Stimulated activated CD4-positive, alpha-beta T cell treated with anti-CD3 and anti-CD28 coated beads, Interleukin-1b, Interleukin-23, amount 100 ng/mL, for 48 hours (primary cell): ENCODE measurements at places on chromosomes 1 and 21.

DNA sequence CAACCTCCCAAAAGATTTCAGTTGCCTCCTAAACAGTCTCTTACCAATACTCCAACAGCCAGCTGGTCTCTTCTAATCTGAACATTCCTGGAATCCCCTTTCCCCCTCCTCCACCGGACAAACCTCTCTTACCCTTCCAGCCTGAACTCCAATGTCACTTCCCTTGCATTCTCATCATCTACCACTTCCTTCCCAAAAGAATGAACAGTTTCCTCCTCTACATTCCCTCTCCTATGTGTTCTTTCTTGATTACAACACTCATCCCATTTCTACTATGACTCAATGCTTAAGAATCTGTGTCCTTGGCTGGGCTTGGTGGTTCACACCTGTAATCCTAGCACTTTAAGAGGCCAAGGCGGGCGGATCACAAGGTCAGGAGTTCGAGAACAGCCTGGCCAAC is 417.1 kb downstream of the SETD4 start:
- no peak for DNase-seq

GRCh38 chr21:30408782-30409494 is 13.1 kb downstream of the KRTAP13-1 start:
- no peak for DNase-seq

DNA sequence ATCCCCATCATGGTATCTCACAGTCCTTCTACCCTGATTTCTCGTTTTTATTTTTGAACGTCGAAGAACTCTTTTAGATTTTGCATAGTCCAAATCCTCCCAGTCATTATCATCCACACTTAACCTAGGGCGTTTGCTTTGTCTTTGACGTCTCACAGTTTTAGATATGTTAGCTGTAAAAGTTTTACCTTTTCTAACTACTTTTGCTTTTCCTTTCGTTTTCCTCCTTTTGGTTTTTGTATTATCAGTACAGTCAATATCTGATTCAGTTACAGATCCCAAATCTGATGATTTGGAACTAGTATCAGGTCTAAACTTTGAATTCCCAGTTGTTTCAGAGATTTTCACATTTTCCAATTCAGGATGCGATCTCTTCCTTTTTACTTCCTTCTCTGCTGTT is 13.1 kb upstream of the PSMG1 start:
- no peak for DNase-seq

- DNase-seq: no peak
Observed at GRCh38 chr1:180941518-180942275, 29.0 kb downstream of the KIAA1614 start.

DNA sequence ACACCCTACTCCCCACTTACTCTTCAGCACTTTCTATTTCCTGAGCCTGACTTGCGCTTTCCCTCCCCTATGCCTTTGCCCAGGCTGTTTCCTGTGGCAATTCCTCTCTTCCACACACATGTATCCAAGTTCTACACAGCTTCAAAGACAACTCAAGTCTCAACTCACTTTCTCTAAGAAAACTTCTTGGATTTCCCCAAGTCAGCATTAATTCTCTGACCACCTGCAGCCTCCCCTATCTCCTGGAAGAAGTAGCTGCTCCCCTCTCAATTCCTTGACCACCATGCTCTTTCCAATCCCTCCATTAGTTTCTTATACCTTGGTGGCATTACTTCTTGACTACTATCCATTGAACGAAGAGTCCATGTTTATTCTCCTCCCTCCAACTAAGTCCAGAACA is 42.8 kb downstream of the NMNAT2 start:
- DNase-seq: no peak

GRCh38 chr1:154524881-154525280 is 22.7 kb upstream of the SHE start:
- no peak for DNase-seq

GRCh38 chr1:10065344-10065685 is 32.6 kb downstream of the UBE4B start:
- no peak for DNase-seq

DNA sequence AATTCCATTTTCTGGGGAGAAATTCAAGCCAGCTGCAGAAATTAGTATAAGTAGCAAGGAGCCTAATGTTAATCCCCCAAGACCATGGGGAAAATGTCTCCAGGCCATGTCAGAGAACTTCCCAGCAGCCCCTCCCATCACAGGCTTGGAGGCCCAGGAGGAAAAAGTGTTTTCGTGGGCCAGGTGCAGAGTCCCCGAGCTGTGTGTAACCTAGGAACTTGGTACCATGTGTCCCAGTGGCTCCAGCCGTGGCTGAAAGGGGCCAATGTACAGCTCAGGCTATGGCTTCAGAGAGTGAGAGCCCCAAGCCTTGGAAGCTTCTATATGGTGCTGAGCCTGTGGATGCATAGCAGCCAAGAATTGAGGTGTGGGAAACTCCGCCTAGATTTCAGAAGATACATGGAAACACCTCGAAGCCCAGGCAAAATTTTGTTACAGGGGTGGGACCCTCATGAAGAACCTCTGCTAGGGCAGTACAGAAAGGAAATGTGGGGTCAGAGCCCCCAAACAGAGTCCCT is 286.3 kb downstream of the MATN1 start:
- no peak for DNase-seq

- DNase-seq: no peak
Observed at GRCh38 chr1:203615061-203615581, 11.5 kb upstream of the ATP2B4 start.

- DNase-seq: no peak
Observed at GRCh38 chr1:67496329-67496728, 66.1 kb upstream of the SERBP1 start.

GRCh38 chr1:205438213-205439158 is 16.6 kb upstream of the LEMD1 start:
- no peak for DNase-seq

- DNase-seq: peak; percentile 21
Observed at GRCh38 chr1:147598621-147599361, 57.5 kb downstream of the BCL9 start.

DNA sequence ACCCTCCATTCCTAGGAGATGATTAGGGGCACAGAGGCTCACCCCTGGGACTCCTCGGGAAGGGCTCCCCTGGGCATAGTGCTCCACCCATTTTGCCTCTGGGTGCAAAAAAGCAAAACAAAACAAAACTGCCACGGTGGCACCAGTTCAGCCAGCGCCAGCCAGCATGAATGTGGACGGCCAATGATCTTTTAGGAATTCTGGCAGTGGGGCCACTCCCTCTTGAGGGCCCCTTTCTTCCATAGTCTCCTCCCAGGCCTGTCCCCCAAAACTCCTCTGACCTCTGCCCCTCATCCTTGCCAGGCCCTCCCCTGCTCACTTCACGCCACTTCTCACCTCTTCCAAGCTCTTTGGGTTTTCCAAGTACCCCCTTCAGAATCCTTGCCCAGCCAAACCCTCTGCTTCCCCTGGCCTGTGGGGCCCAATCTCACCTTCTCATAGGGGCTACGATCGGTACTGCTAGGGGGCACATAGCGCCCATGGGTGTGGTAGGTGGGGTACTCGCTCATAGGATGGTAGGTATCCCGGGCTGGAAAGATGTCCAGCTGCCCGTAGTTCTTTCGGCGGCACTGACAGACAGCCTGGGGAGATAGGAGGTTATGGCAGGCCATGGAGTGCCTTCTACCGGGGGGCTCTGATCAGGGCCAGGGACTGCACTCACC is 13.3 kb downstream of the TRIM46 start:
- no peak for DNase-seq

GRCh38 chr1:212133319-212133718 is 97.8 kb downstream of the DTL start:
- no peak for DNase-seq

DNA sequence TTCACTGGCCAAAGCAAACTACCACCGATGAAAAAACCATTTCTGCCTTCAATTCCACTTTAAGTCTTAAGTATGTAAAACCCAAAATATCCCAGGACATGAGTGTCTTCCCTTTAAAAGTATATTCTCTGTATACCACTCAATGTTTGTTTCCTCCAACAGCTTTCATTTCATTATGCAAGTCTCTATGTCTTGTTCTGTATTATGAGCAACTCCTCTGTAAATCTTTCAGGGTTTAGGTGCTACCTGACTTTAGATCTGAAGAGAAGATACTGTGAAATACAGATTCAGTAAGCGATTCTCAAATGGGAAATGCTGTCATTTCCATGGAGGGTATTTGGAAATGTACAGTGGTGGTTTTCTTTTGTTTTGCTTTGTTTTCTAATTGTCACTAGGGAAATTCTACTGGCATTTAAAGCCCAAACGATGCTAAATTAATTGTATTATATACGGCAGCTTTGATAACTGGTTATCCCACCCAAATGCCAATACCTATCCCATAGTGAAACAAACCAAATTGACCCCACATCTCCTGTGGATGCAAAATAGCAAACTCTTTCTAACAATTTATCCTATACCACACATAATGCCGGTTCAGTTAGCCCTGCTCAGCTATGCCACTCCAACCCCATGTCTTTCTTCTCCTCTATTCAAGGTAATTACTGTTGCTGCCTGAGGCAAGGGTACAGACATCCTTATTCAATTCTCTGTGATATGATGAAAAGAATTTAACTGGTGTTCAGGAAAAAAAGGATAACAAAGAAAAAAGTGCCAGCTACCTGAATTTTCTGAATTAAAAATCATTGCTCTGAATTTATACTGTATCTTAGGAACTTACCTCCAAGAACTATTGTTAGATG is 182.8 kb downstream of the EIF4G3 start:
- DNase-seq: no peak

DNA sequence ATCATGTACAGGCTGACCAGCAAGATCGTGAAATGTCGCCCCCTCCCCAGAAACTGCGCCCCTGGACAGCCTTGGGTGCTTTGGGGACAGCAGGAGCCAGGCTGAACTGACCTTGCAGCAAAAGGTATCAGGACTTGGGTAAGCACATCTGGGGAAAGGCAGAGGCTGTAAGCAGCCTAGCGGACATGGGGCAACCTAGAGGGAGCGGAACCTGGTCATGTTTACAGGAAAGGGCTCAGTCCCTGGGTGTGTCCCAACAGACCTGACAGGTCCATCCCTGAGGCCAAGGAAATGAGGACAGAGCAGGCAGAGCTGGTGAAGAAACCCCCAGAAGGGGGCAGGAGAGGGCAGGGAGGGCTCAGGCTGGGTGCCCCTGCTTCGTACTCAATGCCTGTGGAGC is 3.1 kb upstream of the S100A8 start:
- DNase-seq: no peak

GRCh38 chr1:108615544-108615943 is 45.3 kb downstream of the HENMT1 start:
- DNase-seq: no peak

- DNase-seq: no peak
Observed at GRCh38 chr1:27616441-27616840, 12.5 kb upstream of the AHDC1 start.

DNA sequence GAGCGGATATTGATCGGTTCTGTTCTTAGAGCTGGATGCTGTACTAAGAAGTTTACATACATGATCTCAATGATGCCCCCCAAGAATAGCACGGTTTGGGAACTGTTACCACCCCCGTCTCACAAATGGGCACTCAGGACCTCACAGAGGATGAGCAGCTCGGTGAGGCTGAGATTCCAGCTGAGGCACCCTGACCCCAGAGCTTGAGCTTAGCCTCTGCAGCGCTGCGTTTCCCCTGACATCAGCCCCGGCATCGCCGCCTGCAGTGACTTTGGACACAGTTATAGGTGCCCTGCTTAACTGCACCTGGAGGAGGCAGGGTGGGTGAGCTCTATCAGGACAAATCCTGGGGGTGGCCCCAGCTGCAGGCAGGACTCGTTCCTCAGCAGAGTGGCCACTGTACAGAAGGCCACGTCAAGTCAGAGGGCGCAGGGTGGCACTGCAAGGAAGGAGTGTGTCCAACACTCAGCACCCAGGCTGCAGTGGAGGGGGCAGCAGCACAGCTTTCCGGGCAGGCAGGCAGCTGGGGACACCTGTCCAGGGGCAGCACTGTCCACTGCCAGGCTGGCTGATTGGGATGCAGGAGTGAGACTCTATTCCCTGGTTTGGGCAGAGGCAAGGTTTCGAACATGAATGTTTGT is 65.8 kb upstream of the ABCG1 start:
- DNase-seq: no peak

DNA sequence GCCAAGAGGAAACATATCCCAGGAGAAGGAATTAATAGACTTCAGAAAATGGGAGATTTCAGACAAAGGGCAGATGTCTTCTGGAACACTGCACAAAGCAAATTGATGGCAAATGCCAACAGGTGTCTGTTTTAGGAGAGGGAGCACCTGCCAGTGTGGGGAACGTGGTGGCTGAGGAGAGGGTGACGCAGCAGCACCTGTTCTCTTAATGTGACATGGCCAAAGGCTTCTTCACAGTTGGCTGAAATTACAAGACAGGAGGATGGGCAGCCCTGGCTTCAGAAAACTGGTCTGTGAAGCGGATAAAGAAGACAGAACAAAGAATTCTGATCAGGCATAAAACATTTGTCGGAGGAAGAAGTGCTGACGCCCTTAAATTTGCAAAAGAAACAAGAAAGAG is 178.7 kb upstream of the RUNX1 start:
- DNase-seq: no peak

- no peak for DNase-seq
Observed at GRCh38 chr1:88134983-88135921, 548.8 kb upstream of the PKN2 start.

GRCh38 chr1:208233978-208234377 is 10.2 kb downstream of the PLXNA2 start:
- DNase-seq: no peak

GRCh38 chr1:41618871-41619270 is 134.4 kb upstream of the EDN2 start:
- no peak for DNase-seq

GRCh38 chr1:42070996-42071395 is 82.2 kb upstream of the GUCA2B start:
- DNase-seq: no peak

GRCh38 chr1:248825573-248825908 is 174 bp downstream of the SH3BP5L start:
- no peak for DNase-seq

GRCh38 chr1:177979272-177979671 is 9.4 kb upstream of the SEC16B start:
- DNase-seq: no peak

DNA sequence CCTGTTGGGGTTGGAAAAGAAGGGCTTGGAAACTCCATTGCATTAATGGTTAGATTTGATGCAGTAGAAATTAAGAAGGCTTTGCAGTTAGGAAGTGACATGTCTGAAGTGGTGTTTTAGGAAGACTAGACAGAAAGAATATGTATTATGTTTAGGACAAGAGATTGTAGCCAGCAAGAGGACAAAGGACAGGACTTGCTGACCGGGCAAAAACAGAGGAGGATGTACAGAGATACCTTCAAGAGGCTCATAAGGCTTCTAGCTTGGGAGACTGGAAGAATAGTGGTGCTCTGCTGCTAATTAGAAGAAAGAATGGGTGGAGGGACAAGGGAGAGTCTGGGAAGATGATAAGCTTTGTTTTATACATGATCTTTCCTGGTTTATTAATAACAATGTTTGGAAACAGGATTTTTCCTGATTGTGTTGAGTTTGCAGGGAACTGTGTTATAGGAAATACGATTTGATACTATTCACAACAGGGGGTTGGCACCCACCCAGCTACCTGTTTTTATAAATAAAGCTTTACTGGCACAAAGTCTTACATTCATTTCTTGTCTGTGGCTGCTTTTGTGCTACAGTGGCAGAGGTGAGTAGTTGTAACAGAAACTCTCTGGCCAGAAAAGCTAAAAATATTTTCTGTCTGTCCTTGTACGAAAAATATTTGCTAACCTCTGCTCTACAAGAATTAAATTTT is 37.1 kb upstream of the TMCO2 start:
- DNase-seq: no peak

- DNase-seq: no peak
Observed at GRCh38 chr1:86436041-86436440, 12.1 kb downstream of the CLCA2 start.

GRCh38 chr1:116386042-116386441 is 13.0 kb downstream of the ATP1A1 start:
- no peak for DNase-seq
